ENCODE measurements at places on chromosomes 5 and 9. TPM values are rescaled to one million over a fixed set of nuclear protein-coding genes. Genes with fewer than 3 reads are reported as not detected.

DNA sequence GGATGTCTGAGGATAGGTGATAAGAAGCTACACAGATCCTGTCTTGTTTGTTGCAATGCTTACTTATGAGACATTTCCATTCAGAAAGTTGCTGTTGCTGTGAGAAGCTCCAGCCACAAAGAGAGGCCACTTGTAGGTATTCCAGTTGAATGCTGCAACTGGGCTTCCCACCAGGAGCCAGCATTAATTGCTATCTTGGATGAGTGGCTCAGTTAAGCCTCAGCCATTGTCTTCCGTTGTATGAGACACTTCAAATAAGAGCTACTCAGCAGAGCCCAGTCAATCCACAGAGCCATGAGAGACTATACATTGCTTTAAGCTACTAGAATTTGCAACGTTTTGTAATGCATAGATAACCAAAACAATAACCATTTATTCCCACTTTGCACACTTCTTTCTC, 104.3 kb upstream of the ARRDC3 start:
- DNase-seq = no peak

DNA sequence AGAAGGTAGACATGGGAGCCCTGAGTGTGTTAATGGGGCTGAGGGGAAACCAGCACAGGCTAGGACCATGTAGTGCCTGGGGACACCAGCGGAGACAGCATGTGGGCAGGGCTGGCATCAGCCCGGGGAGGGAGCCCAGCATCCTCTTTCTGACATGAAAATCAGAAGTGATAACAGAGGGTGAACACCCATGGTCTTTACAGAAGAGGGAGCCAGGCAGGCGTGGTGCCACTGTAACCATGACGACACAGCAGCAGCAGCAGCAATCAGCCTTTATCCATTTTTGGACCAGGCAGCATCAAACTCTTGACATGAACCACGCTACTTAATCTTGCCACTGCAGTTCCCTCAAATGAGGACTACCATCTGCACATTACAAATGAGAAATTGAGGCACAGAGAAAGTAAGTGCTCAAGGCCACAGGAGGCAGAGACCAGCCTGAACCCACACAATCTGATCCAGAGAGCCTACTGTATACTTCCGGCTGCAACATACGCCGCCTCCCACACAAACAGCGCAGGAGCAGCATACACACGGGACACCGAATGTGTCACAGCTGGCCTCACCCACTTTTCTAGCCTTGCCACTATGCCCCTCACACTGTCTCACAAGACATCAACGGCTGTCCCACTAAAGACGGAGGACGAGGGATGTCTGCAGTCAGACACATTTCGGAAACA, 23.8 kb downstream of the CAMSAP1 start:
- DNase-seq = no peak

- DNase-seq = no peak
Observed at GRCh38 chr5:150274811-150275210, 14.8 kb downstream of the CAMK2A start.

DNA sequence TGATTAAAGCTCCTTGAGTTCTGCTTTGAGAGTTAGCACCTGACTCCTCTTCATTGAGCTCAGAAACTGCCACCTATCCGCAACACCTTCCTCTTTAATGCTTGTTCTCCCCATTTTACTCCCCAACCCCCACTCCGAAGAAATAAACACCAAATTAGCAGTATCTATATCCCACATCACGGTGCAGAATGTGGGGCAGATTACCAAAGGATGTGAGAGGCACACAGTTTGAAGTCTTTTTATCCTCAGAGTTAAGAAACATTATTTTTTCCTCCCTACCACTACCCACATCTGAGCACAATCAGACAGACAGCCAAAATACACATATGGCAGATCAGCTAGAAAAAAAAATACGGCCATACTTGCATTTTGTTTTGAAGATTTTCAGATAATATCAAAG, 26.1 kb upstream of the IL7R start:
- DNase-seq = no peak

The SMIM33 gene
- not detected for total RNA-seq

The GPR21 gene
- 0.24 TPM for total RNA-seq

All from SK-MEL-5 (cell line).